Stimulated activated CD8-positive, alpha-beta memory T cell treated with anti-CD3 and anti-CD28 coated beads, Interleukin-7, amount 100 ng/mL, for 4 hours (primary cell): ENCODE measurements at places on chromosomes 11 and 22.
A peak's percentile ranks its signal among the peaks of the same experiment; 100 is the strongest.

GRCh38 chr11:102664001-102664752 lies 39.0 kb upstream of the MMP20 start:
- DNase-seq = no peak

GRCh38 chr11:79937676-79938334 lies 497.0 kb upstream of the TENM4 start:
- no peak for DNase-seq

- no peak for DNase-seq
Measured at GRCh38 chr11:72333661-72334060, 89.7 kb upstream of the PHOX2A start.

DNA sequence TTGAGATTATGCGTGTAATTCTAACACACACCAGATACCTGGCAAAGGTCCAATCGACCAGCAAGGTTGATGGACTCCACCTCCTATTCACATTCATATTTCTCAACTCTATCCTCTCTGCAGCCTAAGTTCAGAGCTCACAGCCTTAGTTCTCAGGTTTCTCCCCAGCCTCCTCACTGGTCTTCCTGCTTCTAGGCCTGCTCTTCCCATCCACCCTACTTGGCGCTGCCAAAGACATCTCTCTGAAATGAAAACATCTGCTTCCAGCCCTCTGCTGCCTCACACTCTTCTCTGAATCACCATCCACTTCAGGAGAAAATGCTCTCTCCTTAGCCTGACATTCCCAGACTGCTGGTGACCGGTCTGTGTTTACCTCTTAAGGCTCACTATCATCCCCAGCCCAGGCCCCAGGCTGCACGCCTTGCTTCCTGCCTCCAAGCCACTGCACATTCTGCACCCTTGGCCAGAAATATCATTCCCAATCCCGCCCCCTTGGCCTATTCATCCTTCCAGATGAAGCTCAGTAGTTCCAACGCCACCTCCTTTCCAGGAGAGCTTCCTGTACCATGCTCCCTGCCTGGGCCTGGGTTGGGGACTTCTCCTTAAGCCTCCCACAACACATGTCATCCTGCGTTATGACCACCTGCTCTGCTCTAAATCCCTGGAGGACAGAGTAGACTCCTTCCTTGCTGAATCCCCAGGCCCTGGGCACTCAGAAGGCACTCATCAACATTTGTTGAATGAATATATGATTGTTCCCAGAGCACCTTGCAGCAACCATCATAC lies 3.5 kb downstream of the ARRB1 start:
- no peak for DNase-seq

GRCh38 chr22:30414525-30415047 lies 11.0 kb upstream of the MTFP1 start:
- no peak for DNase-seq

- peak; percentile 84 for DNase-seq
Measured at GRCh38 chr11:65013130-65013887, 651 bp upstream of the ARL2 start.

GRCh38 chr11:61024938-61025820 lies 53.7 kb downstream of the CD6 start:
- no peak for DNase-seq

DNA sequence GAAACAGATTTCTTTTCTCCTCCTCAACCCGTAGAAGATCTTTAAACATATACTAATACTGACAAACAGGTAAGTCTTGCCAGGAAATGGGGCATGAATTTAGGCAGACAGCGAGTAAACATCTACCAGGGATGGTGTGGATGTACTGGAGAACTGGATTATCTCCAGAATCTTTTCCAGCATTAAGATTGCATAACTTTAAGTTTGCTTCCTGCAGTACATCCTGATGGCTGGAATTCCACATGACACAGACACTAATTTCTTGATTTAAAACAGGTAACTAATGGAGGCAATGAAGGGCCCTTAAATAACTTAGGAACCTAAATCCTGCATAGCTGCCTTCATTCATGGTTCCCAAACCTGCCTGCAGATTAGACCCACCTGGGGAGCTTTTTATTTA lies 40.7 kb downstream of the JHY start:
- no peak for DNase-seq

- no peak for DNase-seq
Measured at GRCh38 chr22:39512026-39512425, 8.3 kb upstream of the ATF4 start.

GRCh38 chr11:26287067-26287518 lies 44.8 kb upstream of the ANO3 start:
- no peak for DNase-seq

- no peak for DNase-seq
Measured at GRCh38 chr11:2450321-2451041, 5.7 kb downstream of the KCNQ1 start.

- DNase-seq = no peak
Measured at GRCh38 chr11:109423466-109424190, 1.6 kb downstream of the C11orf87 start.

- no peak for DNase-seq
Measured at GRCh38 chr11:40513281-40513680, 946.2 kb downstream of the LRRC4C start.

- DNase-seq = no peak
Measured at GRCh38 chr22:20632082-20632481, 124.7 kb downstream of the MED15 start.

DNA sequence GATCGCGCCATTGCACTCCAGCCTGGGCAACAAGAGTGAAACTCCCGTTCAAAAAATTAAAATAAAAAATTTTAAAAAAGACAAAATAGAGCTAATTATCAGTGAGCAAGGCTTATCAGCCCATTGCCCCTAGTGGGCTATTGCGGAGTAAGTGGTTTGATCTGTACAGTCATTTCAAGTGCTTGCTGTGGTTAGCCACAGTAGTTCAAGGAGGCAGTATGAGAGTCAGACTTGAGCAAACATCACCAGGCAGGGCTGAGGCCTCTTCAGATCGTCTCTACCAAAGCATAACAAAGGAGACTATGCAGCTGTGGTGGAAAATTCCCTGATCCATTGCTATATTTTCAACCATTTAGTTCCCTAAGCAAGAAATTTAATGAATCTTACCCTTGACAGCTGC lies 4.3 kb upstream of the SBF2 start:
- peak; percentile 25 for DNase-seq

DNA sequence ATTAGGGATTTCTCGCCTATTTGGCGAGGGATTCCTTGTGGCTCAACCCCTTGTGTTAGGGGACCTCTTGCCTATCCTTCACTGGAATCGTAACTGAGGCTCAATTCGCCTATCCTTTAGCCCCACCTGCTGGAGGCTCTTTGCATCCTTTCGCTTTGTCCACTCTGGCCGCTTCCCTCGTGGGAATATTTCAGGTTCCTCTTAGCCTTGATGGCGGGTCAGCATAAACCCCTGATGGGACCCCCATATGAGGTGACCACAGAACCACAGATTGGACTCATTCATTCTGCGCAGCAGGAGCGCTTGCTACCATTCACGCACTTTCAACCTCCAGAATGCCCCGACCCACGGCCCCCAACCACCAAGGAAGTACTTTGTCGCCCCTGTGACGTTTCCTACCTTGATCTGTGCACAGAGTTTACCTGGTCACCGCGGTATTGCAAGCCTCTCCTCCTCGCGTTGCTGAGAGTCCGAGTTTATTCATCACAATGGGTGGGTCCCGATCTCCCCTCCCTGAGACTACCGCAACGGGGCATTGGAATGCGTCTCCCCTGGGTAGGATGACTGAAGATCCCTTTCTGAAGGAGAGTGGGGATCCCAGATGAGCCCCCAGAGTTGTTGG lies at the start of gene OR52N2:
Gene OR52N2, plus strand, starts transcription at position 425 of the 622 bp plus-strand sequence. CDS start 11,412 bp downstream, outside the sequence.
- peak; percentile 40 for DNase-seq

- DNase-seq = no peak
Measured at GRCh38 chr11:68658097-68658496, 26.2 kb upstream of the GAL start.

- no peak for DNase-seq
Measured at GRCh38 chr22:24051568-24051967, 40.5 kb downstream of the CABIN1 start.

DNA sequence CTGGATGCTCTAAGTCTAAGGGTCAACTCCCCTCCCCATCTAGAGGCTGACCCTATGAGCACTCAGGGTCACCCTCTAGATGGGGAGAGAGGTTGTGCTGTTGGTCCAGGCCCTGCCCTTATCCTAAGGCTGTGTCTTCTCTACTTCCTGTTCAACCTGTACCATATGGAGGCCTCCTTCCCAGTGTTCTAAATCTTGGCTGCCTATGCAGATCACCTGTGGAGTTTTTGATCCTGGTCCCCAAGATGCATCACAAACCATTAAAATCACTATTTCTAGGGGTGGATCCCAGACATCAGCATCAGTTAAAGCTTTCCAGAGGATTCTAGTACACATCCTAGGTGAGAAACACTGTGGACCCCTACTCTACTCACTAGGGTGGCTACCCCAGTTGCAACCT lies 26.2 kb downstream of the LARGE1 start:
- DNase-seq = no peak

GRCh38 chr11:117771197-117771596 lies 25.8 kb downstream of the DSCAML1 start:
- DNase-seq = no peak

- no peak for DNase-seq
Measured at GRCh38 chr11:8232849-8233606, 30.6 kb downstream of the LMO1 start.

- DNase-seq = no peak
Measured at GRCh38 chr11:21174781-21175180, 505.4 kb downstream of the NELL1 start.

DNA sequence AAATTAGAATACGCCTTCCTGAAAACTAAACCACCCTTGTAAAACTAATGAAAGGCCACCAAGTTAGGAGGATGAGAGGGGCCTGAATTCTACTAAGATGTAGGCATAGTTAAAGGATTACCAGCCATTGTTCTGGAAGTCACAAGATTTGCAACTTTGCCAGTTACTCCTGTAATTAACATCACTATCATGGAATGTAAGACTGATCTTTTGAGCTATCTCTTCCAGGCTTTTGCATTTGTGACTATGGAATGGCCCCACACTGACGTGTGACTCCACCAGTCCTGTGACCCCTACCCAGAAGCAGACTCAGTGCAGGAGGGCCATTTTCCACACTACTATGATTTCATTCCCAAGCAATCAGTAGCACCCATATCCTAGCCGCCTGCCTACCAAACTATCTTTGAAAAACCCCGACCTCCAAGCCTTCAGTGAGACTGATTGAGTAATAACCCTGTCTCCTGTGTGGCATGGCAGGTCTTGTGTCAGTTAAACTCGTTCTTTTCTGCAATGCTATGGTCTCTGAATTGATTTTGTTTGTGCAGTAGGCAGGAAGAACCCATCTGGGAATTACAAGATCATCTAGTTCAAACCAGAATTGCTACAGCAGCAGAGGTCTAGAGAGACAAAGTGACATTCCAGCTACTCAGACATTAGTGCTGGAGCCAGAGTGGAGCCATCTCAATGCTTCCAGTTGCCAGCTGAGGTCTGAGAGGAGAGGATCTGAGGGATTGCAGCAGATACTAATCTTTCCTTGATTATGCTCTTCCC lies 1.9 kb upstream of the CTSF start:
- DNase-seq = no peak

GRCh38 chr11:105203569-105204240 lies 64.1 kb upstream of the CARD18 start:
- DNase-seq = no peak

DNA sequence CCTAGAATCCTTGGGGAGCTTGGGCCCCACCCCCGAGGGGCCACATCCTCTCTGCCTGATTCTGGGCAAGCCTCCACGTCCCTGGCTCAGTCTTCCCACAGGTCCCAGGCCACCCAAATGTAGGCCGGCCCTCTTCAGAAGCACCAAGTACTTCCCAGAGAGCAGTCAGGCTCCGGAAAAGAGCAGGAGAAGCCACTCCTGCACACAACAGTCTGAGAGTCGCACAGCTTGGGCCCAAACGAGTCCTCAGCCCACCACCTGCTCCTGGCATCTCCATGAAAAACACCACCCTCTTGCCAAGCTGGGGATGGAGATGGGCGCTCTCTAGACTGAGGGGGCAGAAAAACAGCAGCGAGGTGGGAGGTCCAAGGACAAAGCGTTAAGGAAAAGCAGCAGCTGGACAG lies 15.4 kb downstream of the EHD1 start:
- no peak for DNase-seq

DNA sequence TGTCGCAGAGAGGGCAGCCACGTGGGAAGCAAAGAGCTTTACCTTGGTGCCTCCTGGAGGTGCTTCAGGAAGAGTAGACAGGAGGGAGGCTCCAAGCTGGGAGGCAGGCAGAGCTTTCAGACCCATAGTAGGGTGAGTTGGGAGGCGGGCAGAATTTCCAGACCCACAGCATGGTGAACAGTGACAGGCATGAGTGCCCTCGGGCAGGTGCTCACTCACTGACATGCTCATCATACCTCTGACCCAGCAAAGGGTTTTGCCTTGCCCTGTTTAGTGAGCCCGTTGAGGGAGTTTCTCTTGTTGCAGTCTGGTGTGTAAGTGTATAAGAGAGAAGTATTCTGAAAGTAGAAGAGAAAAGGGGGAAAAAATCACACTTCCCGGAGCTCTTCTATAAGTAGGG lies 86.4 kb upstream of the NTM start:
- no peak for DNase-seq

GRCh38 chr11:57972013-57972367 lies 51.7 kb upstream of the OR9Q1 start:
- DNase-seq = no peak

- DNase-seq = no peak
Measured at GRCh38 chr11:1208144-1208393, 14.8 kb upstream of the MUC5B start.

- DNase-seq = no peak
Measured at GRCh38 chr11:47431356-47432083, 5.3 kb upstream of the PSMC3 start.
